ENCODE measurements at places on chromosomes 3 and 15.

DNA sequence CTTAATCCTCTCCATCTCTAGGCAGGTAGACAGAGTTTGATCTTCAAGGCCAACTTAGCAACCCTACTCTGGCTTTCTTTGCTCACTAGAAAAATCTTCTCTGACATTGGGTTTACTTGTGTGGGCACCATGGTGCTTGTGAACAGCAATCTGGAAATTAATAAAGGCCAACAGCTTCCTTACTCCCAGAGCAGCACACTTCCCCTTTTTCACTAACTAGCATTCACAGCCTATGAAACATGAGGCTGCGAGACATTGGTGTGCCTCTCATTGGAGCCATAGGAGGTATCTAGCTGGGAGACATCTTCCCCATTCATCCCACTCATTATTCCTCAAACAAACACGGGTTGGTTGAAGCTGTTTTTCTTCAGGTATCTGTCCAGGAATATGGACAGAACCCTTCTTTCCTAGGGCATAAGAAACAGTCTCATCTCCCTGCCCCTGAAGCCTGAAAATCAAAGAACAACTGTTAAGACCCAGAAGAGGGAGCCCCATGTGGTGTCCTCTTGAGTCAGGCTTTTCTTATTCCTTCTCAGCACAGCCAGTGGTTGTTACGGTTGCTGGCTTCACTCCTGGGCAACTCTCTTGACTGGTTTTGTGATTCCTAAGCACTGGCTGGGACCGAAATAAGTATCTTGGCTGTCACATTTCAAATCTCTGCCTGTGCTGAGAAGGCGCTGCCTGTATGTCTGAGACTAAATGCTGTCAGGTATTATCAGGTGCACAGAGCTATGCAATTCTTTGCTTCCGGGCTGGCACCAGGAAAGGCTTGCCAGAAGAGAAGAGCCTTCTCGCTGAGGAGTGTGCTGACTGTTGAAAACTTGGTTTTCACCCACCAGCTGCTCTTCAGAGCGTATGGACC, 194.4 kb downstream of the FEZF2 start:
- DNase-seq: no peak

DNA sequence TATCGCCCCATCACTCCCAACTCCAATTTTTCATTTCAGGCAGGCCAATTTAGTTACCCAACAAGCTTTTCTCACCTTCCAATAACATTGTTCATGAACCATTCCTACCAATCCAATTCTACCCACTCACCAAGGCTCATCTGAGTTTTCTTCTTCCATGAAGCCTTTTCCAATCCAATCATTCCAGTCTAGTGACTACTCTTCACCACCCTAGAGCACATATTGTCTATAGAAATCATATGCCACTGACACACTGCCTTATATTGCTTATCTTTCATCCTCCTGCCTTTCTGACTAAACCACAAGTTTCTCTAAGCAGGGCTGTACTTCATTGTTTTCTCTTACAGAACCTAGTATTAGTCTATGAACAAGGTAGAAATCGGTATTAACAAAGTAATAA, 11.4 kb downstream of the CCDC14 start:
- no peak for DNase-seq

DNA sequence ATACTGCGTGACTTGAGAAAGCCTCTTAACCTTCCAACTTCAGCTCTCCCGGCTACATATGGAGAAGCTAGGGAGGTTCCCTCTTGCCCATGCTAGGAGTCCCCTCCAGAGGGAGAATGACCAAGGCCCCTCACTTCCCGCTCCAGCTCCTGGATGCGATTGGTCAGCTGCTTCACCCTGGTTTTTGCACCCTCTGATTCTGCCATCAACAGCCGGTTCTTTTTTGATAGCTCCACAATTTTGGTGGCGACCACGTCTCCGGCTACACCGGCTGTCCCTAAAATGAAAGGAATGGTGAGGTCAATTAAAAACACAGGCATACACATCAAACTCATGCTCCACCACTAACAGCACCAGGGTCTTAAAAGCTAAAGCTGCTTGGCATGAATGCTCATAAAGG, 20.6 kb downstream of the CCDC13 start:
- no peak for DNase-seq

DNA sequence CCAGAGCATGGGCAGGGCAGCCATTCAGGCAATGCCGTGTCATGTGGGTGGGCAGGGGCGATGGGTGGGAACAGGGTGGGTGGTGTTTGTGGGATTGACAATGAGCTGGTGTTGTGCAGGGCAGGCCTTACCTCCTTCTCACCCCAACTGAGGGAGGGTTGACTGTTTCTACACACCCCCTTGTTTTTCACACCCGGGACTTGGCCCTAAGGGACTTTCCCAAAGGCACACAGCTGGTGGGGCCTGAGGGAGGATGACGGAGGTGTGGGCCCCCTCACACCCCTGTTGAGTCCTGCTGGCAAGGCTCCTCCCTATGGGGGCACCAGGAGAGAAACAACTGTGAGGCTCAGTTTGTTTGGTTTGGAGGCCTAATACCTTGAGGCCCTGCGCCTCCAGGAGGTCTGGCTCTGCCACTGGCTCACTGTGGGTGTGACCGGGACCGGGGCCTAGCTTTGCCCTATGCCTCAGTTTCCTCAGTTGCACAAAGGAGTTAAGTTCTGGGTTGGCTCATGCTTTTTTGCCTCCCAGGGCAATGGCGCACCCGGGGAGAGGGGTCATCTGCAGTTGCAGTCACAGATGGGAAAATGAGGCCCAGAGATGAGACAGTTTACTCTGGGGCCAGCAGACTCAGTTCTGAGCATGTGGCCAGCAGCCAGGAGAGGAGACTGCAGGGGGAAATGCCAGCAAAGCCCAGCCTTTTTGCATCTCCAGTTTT, 5.1 kb upstream of the DNAH1 start:
- DNase-seq: no peak

DNA sequence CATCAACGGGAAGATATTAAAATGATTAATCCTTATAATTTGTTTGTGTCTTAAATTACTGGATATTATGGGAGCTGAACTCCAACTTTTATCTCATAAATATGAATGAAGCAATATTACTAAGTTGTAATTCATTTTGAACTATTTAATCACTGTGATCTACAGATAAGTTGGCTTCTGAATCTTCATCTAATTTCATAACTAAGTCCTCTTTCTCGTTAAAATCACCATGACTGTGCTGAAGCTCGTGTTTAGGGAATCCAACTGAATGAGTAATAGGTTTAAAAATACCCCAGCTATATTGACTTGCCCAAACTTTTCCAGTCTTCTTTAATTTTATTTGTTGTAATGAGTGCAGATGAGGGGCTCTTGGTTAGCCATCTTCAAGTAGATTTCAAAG, 14.1 kb downstream of the MDFIC2 start:
- no peak for DNase-seq
